Smooth muscle cell of the umbilical artery (primary cell): ENCODE measurements at places on chromosomes 11 and 22. TPM values are rescaled to one million over a fixed set of nuclear protein-coding genes. Genes with fewer than 3 reads are reported as not detected.

The SIK3 gene
- 16.6 and 36.9 TPM in 2 replicates for total RNA-seq

The FAT3 gene
- 1.2 and 2.0 TPM in 2 replicates for total RNA-seq

The ARL14EP gene
- 29.8 and 31.2 TPM in 2 replicates for total RNA-seq

The OR4D5 gene
- total RNA-seq: not detected in 2 replicates

The PNPLA5 gene
- not detected in 2 replicates for total RNA-seq

The GRIA4 gene
- not detected in 2 replicates for total RNA-seq
